Amniotic stem cell (primary cell): ENCODE measurements at places on chromosomes 4 and X.
A peak's percentile ranks its signal among the peaks of the same experiment; 100 is the strongest.

- DNase-seq, result no peak
These were observed 9.2 kb upstream of the GPC3 start for GRCh38 chrX:133994576-133994975.

DNA sequence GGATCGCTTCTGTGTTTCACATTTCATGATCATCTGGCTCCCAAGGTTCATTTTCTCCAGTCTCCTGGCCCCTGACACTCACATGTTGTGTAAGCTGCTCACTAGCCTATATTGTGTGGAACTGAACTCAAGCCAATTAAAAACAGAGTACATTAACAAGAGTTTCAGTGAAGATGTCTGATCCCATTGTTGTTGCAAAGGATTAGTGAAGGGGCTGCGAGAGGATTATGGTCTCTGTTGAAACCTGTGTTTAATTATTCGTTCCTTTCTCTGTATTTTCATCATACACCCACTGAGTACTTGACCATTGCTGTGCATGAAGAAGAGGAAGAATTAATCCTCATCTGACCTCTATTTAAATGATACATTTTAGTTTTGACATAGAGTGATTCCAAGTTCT is 54.7 kb downstream of the AFF2 start:
- no peak for DNase-seq

- no peak for DNase-seq
These were observed 62.6 kb downstream of the CHIC2 start for GRCh38 chr4:54001668-54002365.

DNA sequence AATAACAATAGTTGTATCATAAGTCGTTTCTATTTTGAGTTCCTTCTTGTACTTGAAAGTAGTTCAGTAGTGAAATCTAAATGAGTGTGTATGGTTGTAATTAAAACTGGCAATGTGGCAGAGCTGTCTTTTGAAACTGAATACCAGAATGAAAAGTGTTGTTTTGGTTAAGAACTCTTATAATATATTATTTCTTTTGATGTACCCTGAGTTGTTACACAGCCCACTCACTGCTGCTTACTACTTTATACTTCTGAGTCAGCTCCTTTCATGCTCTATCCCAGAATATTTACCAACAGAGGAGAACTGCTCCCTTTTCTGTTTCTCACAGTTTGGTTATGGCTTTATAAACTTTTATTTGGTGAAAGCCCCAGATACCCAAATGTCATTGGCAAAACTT is 28.8 kb downstream of the FAM199X start:
- no peak for DNase-seq

DNA sequence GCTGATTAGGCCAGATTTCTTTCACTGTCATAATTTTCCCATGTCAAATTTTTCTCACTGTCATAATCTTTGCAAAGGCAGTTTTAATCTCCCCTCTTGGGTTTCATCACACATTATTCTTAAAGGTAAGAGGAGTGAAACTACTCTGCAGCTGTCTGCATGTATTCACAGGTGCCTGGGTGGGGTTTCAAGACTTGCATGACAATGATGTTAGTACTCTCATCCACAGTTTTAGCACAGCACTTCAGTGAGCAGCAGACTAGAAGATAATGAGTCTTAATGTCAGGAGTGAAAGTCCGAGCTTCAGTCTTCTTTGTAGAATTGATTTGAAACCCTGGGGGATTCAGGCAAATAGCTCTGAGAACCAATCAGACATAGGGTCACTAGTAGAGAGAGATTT is 182.5 kb upstream of the GALNT7 start:
- DNase-seq, result no peak

DNA sequence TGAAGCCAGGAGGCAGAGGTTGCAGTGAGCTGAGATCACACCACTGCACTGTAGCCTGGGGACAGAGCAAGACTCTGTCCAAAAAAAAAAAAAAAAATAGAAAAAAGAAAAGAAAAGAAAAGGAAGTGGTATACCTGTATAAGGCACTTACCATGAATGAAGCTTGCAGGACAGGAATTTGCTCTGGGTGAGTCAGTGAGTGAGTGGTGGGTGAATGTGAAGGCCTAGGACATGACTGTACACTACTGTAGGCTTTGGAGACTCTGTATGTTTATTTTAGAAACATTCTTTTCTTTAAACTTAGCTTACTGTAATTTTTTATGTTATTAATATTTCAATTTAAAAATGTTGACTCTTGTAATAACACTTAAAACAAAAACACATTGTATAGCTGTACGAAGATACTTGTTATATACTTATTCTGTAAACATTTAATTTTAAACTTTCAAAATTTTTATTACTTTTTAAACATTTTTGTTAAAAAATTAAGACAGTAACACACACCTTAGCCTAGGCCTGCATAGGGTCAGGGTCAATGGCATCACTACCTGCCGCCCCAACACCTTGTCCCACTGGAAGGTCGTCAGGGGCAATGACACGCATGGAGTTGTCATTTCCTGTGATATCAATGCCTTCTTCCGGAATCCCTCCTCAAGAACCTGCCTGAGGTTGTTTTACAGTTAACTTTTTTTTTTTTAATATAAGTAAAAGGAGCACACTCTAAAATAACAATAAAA is 78.7 kb downstream of the CLNK start:
- DNase-seq, result peak; percentile 24

- peak; percentile 97 for DNase-seq
These were observed 293.4 kb upstream of the BOD1L1 start for GRCh38 chr4:13920901-13921300.

DNA sequence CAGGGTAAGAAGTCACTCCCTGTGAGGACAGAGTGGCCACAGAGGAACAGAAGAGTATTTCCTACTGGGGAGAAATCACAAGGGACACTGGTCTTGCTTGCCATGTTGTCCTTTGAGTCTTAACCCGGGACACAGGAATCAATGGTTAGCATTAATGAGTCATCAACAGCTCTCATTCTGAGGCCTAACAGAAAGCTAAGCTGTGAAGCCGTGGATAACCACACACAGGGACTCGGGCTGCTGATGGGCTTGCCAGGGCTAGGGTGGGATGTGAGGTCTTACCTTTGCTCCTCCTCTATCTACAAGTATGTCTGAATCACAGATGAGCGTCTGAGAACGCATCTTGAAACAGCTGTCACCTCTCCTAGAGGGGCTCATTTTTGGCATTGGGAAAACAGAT is 22.2 kb downstream of the HELT start:
- no peak for DNase-seq

GRCh38 chr4:92101737-92102172 is 202.0 kb upstream of the GRID2 start:
- DNase-seq, result no peak

GRCh38 chrX:29470030-29470429 is 745.3 kb upstream of the MAGEB2 start:
- DNase-seq, result no peak

DNA sequence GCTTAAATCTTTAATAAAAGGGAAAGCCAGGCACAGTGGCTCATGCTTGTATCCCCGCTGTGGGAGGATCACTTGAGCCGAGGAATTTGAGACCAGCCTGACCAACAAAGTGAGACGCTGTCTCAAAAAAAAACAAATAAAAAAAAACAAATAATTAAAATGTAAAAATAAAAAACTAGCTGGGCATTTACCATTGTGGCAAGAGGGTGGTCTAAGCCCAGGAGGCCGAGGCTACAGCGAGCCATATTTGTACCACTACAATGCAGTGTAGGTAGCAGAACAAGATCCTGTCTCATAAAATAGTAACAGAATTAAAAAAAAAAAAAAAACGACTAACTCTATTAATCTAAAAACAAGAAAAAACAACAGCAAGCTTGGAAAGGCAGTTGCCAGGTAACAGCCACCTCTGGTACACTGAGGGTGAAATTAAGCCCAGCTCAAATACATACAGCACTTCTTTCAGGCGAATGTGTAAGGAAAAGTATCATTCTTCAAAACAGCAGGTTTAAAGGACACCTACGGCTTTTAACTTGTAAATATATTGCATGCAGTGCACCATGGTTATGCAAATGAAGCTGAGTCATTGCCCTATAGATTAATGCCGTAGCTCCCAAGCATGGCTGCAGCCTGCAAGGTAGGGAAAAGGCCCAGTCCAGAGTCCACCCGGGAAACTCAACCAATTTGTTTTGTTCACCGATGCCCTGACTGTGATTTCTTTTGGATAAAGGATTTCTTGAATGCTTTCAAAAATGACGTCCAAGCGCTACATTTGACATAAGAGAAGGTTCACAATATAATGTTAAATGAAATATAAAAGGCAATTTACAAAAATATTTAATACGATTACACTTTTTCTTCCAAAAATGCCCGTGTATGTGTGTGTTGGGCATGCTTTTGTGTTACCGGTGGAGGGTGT is 14.5 kb upstream of the TXLNG start:
- peak; percentile 1 for DNase-seq

DNA sequence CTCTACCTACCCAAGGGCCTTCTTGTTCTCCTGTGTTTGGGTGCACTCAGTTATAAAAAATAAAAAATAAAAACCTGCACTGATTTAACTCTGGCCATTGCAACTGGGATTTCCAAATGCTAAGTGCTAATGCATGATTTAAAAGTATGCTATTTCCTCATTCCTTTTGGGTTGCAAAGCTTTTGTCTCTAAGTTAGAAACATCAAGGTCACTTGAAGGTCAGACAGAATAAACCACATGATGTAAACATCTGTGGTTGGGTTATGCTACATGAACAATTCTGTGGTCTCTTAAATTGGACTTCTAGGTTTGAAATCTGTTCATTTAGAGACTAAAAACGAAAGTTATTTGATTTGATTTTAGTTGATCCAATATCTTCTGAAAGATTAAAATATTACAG is 1547.4 kb upstream of the TENM3 start:
- DNase-seq, result peak; percentile 61

GRCh38 chr4:186657764-186658163 is 65.9 kb downstream of the FAT1 start:
- no peak for DNase-seq

- DNase-seq, result no peak
These were observed 185.3 kb upstream of the BCOR start for GRCh38 chrX:40282946-40283660.

DNA sequence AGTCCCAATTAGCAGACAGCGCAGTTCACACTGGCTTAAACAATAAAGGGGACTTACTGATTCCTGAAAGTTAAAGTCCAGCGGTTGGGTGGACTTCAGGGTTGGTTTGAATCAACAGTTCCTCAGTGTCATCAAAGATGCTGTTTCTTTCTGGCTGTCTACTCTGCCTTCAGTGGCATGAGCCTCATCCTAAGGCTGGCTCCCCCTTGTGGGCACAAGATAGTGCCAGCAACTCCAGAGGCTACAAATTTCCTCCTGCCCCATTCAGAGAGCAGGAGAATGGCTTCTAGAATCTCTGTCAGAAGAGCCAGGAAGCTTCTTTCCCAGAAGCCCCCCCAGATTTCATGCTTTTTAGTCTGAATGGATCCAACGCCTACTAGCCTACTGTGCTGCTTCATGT is 82.4 kb upstream of the MTM1 start:
- peak; percentile 23 for DNase-seq

GRCh38 chr4:70752236-70752635 is 30.5 kb downstream of the RUFY3 start:
- DNase-seq, result no peak

DNA sequence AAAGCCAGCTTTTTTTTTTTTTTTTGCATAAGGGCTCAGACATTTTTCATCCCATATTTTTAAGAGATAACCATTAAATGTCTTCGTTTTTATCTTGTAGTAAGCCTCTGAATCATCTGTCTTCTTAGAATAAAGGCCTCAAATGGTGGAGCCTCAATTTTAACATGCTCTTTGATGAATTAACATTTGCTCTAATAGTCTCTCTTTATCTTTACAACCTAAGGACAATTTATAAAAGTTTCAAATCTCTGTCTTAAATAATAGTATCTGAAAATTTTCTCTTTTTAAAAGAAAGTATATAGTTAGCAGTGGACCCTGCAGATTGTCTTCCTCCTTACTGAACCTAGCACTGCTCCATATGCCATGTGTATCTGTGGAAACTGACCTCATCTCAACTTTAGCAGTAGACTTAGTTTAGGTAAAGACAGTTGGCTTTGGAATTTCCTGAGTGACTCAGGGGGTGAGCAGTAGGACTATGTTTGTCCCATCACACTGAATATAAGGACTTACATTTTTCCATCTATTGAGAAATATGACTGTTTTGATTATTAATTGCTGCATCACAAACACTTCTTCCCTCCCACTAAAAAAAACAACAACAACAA is 1658.0 kb downstream of the STIM2 start:
- no peak for DNase-seq

DNA sequence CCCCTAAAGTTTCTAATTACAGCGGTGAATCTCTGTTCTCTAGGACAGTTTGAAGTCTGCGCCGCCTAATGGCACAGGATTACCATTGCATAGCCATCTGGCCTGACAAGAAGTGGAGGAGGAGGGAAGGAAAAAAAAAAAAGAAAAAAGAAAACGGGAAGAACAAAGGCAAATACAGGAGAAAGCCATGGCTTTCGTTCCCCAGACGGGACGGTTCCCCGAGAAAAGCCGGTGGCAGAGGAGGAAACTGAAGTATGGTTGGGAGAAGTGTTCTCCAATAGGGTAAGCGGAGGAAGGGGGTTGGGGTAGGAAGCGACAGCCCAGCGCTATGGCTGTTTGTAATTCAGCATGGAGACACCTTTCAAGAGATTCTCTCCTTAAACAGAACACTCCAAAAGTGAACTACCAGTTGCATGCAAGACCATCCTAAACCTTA is 80.8 kb downstream of the HMGN5 start:
- peak; percentile 21 for DNase-seq
